ENCODE measurements at places on chromosomes 1 and 21.

DNA sequence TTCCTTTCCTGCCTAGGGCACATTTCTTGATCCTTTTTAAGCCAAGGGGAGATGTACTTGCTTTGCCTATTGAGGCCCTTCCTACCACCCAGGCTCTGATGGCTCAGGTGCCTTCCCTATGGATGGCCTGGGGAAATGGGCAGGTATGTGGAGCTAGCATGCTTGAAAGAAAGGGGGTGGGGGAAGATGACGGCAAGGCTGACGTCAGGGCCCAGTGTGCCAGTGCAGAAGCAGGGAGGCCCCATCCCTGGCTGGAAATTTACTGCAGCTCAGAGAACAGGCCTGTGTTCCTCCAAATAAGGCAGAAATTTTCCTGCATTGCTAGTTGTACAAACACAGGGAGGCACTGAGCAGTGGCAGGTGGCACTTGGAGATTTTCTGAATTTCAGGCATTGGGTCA is 453.2 kb upstream of the VAMP3 start:
- no peak for DNase-seq

GRCh38 chr1:230268371-230269170 is 157.6 kb downstream of the PGBD5 start:
- DNase-seq = peak; percentile 76

DNA sequence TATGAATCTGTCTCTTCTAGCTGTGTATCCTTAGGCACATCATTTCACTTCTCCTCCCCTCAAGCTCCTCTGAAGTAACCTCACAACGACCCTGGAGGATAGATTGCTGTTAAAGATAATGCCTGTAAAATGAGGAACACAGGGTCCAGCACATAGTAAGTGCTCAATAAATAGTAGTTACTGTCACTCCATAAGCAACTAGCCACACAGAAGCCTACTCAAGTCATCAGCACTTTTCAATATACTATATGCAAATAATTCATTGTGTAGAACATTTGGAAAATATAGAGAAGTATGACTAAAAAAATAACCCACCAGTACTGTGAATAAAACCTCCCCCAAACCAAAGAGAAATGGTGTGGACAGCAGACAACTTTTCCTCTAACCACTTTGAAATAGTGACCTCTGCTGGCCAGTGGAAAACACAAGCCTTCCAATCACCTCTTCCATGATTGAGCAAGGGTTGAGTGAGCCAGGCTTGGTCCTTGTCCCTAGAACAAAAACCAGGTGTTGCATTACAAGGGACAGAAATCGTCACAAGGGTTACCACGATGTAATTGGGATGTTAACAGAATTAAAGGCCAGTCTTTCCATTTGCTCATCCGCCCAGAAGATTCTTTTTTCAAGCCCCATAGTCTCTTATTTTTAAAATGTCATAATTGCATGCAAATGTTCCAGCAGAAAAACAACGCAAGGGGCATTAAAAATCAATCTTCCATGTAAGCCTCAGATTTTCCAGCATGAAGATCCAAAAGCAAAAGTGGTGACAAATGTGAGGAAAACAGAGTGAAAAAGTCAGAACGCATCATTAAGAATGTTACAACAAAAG is 15.7 kb upstream of the GLIS1 start:
- peak; percentile 52 for DNase-seq

DNA sequence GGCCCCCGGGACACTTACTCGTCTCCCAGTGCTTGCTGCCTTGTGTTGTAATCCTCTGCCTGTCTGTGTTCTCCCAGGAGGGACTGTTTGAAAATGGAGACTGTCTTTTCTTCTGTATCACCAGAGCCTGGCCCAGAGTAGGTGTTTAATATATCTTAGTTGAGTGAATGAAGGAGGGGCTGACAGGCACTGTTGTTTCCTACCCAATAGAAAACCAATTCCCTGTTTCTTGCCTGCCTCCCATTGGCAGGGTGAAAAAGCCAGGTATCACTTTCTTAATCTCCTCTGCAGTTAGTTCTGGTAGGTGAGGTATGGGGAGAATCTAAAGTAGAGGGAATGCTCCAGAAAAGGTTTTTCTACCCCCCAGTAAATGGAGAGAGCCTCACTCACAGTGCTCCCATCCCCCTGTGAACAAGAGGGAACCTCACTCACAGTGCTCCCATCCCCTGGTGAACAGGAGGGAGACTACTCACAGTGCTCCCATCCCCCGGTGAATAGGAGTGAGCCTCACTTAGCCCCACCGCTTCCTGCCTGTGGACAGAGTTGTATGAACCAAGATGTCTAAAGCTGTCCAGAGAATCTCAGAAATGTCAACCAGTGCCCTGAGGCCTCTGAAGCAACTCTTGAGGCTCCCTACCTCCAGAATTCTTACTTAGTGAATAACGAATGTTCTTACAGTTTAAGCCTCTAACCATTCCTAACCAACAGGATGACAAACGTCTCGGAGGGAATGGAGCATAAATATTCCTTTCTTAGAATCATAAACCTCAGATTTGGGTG is at the start of gene GJA5:
TSS of gene GJA5 (minus strand) at position 122 of the 780 bp plus-strand sequence. CDS start 1,364 bp downstream, outside the sequence.
- DNase-seq = no peak

- DNase-seq = no peak
Measured at GRCh38 chr1:46172321-46172720, 2.6 kb upstream of the TSPAN1 start.

GRCh38 chr1:162404550-162405160 is 7.3 kb downstream of the SH2D1B start:
- no peak for DNase-seq

DNA sequence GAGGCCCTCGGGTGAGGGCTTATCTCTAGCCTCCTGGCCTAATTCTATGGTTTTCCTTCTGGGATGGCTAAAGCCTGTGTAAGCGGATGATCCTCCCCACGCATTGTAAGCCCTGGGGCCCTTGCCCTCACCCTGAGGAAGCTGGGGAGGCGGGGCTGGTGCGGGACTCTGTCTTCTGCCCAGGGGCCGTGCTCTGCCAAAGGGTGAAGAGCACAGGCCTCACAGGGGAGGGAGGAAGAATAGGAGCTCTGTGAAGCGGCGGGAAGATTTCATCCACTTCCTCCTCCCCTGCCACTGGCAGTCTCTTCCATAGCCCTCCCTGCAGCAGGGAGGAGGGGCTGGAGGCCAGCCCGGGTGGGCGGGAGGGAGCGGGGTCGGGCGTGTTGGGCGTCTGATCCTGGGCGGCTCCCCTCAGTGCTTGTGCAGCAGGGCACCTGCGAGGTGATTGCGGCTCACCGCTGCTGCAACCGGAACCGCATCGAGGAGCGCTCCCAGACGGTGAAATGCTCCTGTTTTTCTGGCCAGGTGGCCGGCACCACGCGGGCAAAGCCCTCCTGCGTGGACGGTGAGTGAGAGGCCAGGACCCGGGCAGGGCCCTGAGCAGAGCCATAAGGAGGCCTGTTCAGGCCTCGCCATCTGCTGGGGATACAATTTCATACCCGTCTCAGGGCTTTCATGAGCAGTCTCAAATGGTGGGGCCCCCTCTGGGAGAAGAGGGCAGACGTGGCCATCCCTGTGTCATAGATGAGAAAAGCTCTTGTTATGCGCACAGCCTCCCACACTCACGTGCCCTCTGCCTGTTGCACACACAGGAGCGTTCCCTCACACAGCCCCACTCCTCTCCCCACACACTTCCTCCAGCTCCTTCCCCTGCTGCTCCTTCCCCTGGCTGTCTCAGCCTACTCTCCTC is 7.7 kb upstream of the PPM1J start:
- no peak for DNase-seq

GRCh38 chr21:37077403-37077802 is 4.3 kb downstream of the TTC3 start:
- DNase-seq = no peak

GRCh38 chr1:21855257-21856096 is 43.4 kb downstream of the LDLRAD2 start:
- DNase-seq = no peak

DNA sequence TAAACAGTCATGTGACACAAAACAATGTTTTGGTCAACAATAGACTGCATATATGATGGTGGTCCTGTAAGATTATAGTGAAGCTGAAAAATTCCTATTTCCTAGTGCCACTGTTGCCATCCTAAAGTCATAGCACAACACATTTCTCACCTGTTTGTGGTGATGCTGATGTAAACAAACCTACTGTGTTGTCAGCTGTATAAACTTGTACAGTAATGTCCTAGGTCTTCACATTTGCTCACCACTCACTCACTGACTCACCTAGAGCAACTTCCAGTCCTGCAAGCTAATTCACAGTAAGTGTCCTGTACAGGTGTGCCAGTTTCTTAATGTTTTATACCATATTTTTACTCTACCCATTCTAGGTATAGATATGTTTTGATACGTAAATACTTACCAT is 326.1 kb upstream of the USP24 start:
- DNase-seq = no peak

- DNase-seq = no peak
Measured at GRCh38 chr21:43614839-43615238, 44.4 kb downstream of the HSF2BP start.

DNA sequence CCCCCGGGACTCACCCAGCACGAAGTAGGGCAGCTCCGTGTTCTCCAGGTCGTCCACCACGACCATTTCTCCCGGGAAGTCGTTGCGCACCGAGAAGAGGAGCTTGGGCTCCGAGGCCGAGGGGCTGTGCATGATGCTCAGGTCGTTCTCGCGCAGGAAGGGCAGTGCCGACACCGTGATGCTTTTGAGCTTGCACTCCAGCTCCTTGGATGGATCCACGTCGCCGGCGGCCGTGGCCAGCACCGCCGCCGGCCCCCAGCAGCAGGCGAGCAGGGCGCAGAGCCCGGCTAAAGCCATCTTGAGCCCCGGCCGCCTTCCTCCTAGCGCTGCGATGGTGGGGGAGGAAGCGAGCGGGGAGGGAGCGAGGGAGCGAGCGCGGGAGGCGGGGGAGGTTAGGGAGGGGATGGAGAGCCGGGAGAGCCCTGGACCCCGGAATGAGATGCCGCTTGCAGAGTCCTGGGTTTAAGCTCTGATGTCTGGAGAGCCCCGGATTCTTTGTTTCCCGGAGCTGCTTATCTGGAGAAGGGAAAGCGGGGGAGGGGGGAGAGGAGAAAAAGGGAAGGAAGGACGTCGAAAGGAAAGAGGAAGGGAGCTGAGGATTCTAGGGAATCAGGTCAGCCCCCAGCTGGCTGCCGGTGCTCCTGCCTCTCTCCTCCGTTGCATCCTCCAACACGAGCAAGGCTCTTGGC is at the start of gene ASTN1:
TSS of gene ASTN1 (minus strand) at position 333 of the 689 bp plus-strand sequence. CDS start at position 297, 36 bp downstream.
- DNase-seq = peak; percentile 64

DNA sequence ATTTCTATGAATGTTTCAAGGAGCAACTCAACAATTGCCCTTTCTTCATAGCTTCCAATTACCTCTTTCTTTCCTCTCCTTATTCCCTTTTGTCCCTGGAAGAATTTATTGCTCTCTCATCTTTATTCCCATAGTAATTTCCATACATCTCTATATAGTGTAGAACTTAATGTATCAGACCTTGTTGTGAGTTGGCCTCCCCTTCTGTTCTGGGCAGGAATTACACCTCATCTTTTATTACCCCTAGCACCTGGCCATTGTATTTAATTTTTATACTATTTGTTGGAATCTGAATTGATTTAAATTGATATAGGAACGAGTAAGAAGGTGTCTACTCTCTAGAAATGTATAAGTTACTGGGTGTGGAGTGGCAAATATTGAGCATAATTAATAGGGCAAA is 114.5 kb downstream of the CACHD1 start:
- DNase-seq = no peak

- DNase-seq = peak; percentile 50
Measured at GRCh38 chr1:28144203-28145135, 32.0 kb downstream of the PTAFR start.

DNA sequence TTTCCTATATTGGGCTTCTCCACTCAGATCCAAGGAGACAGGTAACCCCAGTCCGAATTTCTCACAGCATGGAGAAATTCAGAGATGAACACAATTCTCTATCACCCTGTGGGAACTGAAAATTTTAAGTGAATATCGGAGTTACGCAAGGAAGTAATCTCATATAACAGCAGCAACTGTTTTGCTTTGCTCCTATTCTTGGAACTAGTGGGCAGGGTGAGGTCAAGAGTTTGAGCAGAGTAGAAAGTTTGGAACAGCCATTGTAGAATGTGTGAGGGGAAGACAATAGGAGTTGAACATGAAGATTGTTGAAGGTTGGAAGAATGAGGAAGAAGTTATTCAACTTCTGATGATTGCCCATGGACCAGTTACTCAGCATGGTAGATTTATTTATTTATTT is 24.3 kb upstream of the SLC35D1 start:
- DNase-seq = no peak

DNA sequence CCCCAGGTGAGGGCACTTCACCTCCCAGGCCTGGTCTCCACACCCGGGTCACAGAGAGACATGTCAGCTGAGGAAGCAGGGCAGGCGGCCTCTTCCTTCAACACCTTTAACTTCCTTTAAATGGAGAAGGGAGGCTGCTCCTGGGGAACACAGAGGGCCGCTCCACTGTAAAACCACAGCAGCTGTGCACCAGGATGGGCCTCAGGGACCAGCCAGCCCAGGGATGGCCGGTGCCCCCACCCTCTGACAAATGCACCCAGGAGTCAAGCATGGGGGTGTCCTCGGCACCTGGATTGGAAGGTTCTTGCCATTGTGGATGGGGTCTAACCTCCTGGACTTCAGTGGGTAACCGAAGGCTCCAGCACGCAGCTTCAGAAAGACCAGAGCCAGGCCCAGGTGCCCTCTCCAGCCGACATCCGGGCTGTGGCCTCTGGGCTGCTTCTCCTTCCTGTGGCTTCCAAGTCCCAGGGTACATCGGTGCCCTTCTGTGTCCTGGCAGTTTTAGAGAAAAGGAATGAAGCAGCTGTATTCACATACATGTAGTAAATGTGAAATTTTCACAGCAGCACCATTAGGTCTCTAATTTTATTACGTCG is 121.7 kb upstream of the COL6A1 start:
- DNase-seq = no peak

GRCh38 chr1:102897557-102897956 is 210.8 kb downstream of the COL11A1 start:
- peak; percentile 4 for DNase-seq

GRCh38 chr21:38773099-38774061 is 32.3 kb upstream of the ETS2 start:
- peak; percentile 35 for DNase-seq

DNA sequence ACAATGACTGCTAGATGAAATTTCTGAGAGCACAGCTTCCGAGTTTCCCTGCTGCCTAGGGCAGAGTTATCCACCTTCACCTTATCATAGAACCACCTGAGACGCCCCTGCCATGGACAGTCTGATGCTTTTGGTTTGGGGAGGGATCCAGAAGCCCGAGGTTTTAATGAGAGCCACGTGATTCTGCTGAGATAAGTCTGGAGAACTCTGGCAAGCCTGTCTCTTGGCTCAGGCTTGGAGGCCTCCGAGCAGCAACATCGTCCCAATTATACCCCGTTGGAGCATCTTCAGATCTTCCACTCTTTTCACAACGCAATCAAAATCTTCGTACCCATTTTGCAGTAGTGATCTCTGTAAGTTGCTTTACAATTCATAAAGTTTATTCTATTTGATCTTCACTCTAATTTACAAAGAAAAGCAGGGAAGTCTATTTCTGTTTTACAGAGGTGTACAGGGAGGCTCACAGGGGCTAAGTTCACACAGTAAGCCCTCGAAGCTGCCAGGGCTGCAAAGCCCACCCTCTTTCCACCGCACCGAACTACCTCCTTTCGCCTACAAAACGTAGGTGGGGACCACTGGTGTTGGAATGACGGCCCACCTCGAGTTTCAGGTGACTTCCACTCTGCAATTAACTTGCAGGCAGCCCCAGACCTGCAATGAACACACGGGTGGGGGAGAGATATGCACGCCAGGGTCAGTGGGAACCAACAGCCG is 513 bp upstream of the HHAT start:
- DNase-seq = no peak

GRCh38 chr1:23188434-23188884 is 19.8 kb upstream of the LUZP1 start:
- no peak for DNase-seq

- DNase-seq = no peak
Measured at GRCh38 chr1:12441414-12442105, 176.4 kb downstream of the DHRS3 start.
